Trophoblast cell (in vitro differentiated cells and primary cell): ENCODE measurements at places on chromosomes 11 and 22.

GRCh38 chr22:29330291-29330690 lies 14.8 kb upstream of the RASL10A start:
- H3K4me3 ChIP-seq, result no peak overlapping the region
- no peaks in the 10 kb centered on the region for H3K27me3 ChIP-seq
- H3K27ac ChIP-seq, result no peak overlapping the region
- peaks cover 7% of the 10 kb centered on the region for H3K4me1 ChIP-seq

DNA sequence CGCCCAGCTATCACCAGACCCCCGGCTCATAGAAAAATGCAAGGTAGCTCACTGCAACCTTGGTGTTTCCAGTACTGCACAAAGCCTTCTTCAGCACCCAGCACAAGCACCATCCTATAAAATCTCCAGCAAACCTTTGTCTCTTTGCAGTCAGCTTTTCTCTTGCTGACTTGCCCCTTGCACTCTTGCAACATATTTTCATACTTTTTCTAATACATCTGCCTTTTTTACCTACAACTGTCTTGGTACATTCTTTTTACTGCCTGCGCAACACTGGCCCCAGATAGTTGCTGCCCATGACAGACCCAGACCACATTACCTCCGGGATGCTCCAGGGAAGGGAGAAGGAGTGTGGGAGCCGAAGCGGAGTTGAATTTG lies 142.4 kb downstream of the MPPED1 start:
- H3K4me1 ChIP-seq, result no peaks in the 10 kb centered on the region
- H3K27ac ChIP-seq, result no peak overlapping the region
- H3K4me3 ChIP-seq, result no peak overlapping the region

DNA sequence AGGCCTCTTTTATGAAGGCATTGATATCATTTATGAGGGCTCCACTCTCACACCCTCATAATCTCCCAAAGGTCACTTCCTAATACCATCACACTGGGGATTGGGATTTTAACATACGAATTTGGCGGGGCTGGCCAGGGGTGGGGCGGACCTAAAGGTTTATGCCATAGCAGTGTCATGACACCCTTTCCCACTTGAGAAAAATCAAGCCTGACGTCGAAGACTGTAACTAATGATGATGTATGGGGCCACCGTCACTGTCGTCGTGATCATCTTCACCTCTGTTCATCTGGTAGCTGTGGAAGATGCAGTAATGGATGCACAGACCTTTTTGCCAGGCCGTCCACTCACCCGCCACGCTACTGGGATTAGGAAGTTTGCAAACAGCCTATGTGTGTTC lies 912.1 kb downstream of the TBC1D22A start:
- H3K36me3 ChIP-seq, result no peaks in the 10 kb centered on the region
- no peak overlapping the region for H3K27ac ChIP-seq
- no peaks in the 10 kb centered on the region for H3K27me3 ChIP-seq
- no peak for DNase-seq

DNA sequence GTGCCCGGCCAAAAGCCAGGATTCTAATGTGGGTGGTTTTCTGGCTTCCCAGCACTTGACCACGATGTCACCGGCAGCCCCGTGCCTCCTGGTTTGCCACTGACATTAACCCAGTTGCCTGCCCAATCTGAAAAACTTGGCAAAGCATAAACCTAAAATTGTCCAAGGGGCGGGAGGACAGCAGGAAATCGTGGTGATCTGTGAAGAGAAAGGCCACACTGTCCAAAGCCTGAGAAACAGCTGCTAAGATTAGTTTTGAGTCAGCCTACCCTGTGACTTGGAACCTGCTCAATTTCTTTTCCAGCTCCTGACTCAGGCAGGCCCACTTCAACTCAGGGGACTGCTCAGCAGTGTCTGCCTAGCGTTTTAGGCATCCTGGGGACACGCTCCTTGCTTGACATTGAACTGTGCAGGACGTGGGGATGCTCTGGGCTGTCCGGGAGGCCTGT lies 8.2 kb upstream of the F2 start:
- no peak overlapping the region for H3K27ac ChIP-seq
- DNase-seq, result no peak
- peaks cover 13% of the 10 kb centered on the region for H3K36me3 ChIP-seq
- no peaks in the 10 kb centered on the region for H3K4me1 ChIP-seq
- H3K4me3 ChIP-seq, result no peak overlapping the region

- H3K36me3 ChIP-seq, result no peaks in the 10 kb centered on the region
- no peak for DNase-seq
- no peak overlapping the region for H3K4me3 ChIP-seq
- no peaks in the 10 kb centered on the region for H3K4me1 ChIP-seq
These were observed 244.7 kb downstream of the ETS1 start for GRCh38 chr11:128342511-128343134.

GRCh38 chr11:33162831-33163230 lies 1.6 kb upstream of the CSTF3 start:
- no peak overlapping the region for H3K27ac ChIP-seq
- peaks cover 13% of the 10 kb centered on the region for H3K4me1 ChIP-seq
- H3K4me3 ChIP-seq, result no peak overlapping the region
- no peaks in the 10 kb centered on the region for H3K36me3 ChIP-seq
- H3K27me3 ChIP-seq, result no peaks in the 10 kb centered on the region

DNA sequence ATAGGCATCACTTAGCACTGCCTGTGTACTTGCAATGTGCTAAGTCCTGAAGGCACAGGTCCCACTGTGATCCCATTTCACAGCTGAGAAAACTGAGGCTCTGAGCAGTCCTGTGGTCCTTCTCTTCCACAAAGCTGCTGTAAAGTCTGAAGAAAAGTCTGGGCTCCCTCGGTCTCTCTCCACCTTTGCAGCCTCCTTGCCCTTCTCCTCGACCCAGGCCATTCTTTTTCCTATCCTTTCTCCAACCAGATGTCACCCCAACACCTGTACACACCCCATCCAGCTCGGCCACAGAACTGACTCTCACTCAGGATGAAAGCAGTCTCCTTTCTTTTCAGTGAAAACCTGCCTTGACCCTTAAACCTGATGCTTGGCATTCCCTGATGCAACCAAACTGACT lies 42.6 kb upstream of the SYT13 start:
- no peak overlapping the region for H3K27ac ChIP-seq
- no peaks in the 10 kb centered on the region for H3K36me3 ChIP-seq
- DNase-seq, result no peak
- no peak overlapping the region for H3K4me3 ChIP-seq

GRCh38 chr11:98587884-98588283 lies 432.9 kb upstream of the CNTN5 start:
- H3K27ac ChIP-seq, result no peak overlapping the region
- no peaks in the 10 kb centered on the region for H3K4me1 ChIP-seq
- DNase-seq, result no peak
- H3K36me3 ChIP-seq, result no peaks in the 10 kb centered on the region
- no peak overlapping the region for H3K4me3 ChIP-seq

DNA sequence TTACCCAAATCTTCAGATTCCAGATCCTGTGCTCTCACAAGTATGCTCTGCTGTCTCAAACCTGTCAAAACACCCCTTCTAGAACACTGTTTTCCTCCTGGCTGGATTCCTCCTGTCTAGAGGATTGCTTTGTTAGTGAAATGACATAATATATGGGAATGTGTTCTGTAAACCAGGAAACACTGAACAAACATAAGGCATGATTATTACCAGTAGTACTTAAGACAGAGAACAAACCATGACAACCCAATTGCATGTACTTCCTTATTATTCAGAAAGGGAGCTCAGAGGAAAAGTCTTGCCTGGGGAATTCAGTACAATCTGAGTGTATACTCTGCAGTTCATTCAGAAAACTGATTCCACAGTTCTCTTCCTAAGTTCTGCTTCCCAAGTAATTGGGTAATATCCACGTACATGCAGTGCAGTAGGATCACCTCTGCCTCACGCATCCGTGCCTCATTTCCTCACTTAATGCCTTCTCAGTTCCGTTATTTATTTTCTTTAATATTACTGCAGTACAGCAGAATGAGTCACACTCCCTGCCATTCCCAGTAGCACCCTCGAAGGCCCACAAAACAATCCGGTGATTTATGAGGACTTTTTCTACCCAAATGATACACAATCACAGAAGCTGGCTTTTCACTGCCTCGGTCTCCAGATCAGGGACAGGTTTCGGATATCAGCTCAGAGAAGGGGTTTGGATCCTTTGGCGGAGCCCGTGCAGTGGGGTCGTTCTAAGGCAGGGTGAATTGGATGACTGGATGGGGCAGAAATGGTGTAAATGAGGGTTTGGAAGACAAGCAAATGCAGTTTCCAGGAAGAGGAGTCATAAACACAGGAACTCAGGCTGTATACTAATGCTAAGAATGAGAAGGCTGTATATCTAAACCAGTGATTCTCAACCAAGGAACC lies 896.9 kb downstream of the KCNA4 start:
- no peak for DNase-seq
- H3K27me3 ChIP-seq, result no peaks in the 10 kb centered on the region
- H3K36me3 ChIP-seq, result no peaks in the 10 kb centered on the region
- H3K27ac ChIP-seq, result peak overlapping the region; percentile 68
- H3K4me3 ChIP-seq, result no peak overlapping the region
- peaks cover 3% of the 10 kb centered on the region for H3K4me1 ChIP-seq

DNA sequence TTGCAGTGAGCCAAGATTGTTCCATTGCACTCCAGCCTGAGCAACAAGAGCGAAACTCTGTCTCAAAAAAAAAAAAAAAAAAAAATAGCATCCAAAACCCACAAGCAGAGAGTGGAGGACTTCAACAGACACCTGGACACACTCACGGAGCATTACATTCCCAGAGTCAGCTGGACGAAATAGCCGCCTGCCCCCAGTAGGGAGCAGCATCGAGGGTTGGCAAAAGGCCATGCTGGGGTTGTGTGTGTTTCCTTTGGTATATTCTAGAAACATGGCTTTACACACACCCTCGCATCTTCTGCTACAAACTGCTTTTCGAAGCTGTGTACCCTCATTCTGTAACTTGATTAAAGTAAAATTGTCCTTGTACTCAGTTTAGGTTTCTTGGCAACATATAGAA lies 5.3 kb downstream of the ADA2 start:
- H3K27me3 ChIP-seq, result no peaks in the 10 kb centered on the region
- no peaks in the 10 kb centered on the region for H3K4me1 ChIP-seq
- no peak overlapping the region for H3K27ac ChIP-seq
- DNase-seq, result no peak
- no peaks in the 10 kb centered on the region for H3K36me3 ChIP-seq
- no peak overlapping the region for H3K4me3 ChIP-seq

DNA sequence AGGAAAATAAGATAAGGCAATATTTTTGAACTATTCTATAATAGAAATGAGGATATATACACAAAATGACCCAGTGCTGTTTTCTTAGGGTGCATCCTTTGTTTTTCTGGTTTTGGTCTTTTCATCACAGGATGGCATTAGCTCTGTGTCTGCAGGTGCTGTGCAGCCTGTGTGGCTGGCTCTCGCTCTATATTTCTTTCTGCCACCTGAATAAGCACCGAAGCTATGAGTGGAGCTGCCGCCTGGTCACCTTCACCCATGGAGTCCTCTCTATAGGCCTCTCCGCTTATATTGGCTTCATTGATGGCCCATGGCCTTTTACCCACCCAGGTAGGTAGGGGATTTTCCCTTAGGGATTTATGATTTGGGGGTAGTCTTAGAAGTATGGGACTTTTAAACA lies 2.2 kb downstream of the TLCD5 start:
- no peak overlapping the region for H3K27ac ChIP-seq
- no peak overlapping the region for H3K4me3 ChIP-seq
- H3K4me1 ChIP-seq, result no peaks in the 10 kb centered on the region

GRCh38 chr22:37145180-37146050 lies 4.3 kb downstream of the IL2RB start:
- no peak for DNase-seq
- H3K4me3 ChIP-seq, result no peak overlapping the region
- no peak overlapping the region for H3K27ac ChIP-seq
- no peaks in the 10 kb centered on the region for H3K36me3 ChIP-seq
- H3K27me3 ChIP-seq, result no peaks in the 10 kb centered on the region

DNA sequence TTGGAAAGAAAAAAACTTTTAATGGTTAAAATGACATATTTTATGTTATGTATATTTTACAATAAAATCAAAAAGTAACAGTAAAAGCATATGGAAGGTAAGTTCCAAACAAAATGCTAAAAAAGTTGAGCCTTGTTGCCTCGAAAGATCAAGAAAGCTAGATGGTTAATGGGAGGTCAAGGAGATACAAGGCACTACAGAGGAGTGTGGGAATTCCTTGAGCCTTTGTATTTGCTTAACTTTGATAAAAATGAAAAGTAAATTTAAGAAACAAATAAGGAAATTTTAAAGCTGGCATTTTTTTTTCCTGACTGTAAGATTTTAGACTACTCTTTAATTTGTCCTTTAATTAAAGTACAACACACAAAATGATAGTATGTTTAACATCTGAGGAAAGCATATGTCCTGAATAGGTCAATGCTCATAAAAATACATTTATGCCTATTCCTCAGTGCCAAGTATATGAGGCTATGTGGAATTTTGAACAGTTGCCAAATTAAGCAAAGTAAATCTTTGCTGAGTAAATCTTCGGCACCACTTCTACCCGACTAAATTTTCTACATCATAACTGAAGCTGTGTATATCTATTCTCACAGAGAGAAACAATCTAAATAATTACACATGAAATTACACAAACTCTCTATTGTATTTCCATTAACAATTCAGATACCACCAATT lies 108.8 kb downstream of the TTC28 start:
- H3K27me3 ChIP-seq, result no peaks in the 10 kb centered on the region
- no peak overlapping the region for H3K27ac ChIP-seq
- H3K4me3 ChIP-seq, result no peak overlapping the region
- H3K36me3 ChIP-seq, result no peaks in the 10 kb centered on the region

- H3K36me3 ChIP-seq, result no peaks in the 10 kb centered on the region
- H3K4me1 ChIP-seq, result peaks cover 9% of the 10 kb centered on the region
- peaks cover 5% of the 10 kb centered on the region for H3K27me3 ChIP-seq
- no peak for DNase-seq
- no peak overlapping the region for H3K27ac ChIP-seq
- no peak overlapping the region for H3K4me3 ChIP-seq
These were observed 1.2 kb downstream of the CARNS1 start for GRCh38 chr11:67416416-67417335.

- no peaks in the 10 kb centered on the region for H3K4me1 ChIP-seq
- H3K27ac ChIP-seq, result no peak overlapping the region
- H3K36me3 ChIP-seq, result peaks cover 12% of the 10 kb centered on the region
- no peak for DNase-seq
- H3K4me3 ChIP-seq, result no peak overlapping the region
These were observed 49.0 kb upstream of the BID start for GRCh38 chr22:17823226-17823625.

DNA sequence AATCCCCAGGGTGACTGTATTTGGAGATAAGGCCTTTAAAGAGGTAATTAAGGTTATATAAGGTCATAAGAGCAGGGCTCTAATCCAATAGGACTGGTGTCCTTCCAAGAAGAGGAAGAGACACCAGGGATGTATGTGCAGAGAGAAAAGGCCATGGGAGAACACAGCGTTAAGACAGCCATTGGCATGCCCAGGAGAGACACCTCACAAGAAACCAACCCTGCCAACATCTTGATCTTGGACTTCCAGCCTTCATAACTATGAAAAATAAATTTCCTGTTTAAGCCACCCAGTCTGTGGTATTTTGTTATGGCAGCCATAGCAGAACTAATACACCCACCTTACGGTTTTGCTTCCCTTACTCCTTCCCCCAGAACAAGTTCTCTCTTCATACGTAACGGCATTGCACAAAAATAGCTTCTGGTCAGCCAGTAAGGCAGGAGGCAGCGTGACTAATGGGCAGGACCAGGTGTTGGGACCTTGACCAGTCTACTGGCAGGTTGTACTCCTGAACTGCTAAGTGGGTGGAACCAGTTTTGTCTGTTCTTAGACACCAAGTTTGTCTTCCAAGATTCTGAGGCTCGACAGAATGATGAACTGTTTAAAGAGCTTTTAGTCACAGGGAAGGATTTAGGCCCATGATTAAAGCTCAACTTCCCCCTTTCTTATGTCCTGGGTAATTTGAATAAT lies 31.9 kb upstream of the UPB1 start:
- DNase-seq, result peak; percentile 72
- no peaks in the 10 kb centered on the region for H3K27me3 ChIP-seq
- no peak overlapping the region for H3K4me3 ChIP-seq
- H3K27ac ChIP-seq, result no peak overlapping the region
- no peaks in the 10 kb centered on the region for H3K4me1 ChIP-seq
